HTR-8/SVneo (cell line): ENCODE measurements at places on chromosomes 2 and 18.
A peak's percentile ranks its signal among the peaks of the same experiment; 100 is the strongest.

- DNase-seq = no peak
Observed at GRCh38 chr2:126797622-126798275, 100.9 kb upstream of the TEX51 start.

DNA sequence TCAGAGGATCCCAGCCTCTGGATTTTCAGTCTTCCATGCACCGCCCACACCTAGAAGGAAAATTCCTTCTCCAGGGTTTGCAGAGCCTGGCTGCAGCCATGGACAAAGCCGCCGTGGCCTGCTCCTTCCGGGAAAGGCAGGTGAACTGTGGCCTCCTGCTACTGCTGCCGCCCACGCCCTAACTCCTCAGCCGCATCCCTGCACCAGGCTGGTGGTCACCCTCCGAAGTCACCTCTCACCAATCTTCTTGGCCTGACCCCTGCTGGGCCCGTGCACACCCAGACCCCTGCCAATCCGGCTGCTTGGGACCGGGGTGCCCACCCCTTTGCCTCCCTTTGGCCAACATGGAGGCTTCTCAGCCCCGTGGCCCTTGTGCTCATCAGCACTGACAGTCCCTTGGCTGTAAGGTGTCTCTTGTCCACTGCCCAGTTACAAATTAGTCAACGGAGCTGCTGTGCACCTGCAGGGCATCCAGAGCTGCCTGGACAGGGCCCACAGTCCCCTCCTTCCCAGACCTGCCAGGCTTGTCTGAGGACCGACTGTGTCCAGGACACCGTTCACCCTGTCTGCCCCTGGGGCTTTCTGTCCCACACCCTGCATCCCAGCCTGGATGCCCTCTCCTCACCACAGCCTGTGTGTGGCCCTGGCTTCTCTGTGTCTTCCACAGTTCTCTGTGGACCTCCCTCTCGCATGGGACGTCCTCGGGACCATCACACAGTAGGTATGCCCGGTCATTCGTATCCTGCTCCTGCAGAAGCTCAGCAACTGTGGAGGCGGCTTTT lies 130.1 kb upstream of the TPO start:
- DNase-seq = no peak

GRCh38 chr2:8447610-8448221 lies 234.1 kb upstream of the ID2 start:
- peak; percentile 31 for DNase-seq

DNA sequence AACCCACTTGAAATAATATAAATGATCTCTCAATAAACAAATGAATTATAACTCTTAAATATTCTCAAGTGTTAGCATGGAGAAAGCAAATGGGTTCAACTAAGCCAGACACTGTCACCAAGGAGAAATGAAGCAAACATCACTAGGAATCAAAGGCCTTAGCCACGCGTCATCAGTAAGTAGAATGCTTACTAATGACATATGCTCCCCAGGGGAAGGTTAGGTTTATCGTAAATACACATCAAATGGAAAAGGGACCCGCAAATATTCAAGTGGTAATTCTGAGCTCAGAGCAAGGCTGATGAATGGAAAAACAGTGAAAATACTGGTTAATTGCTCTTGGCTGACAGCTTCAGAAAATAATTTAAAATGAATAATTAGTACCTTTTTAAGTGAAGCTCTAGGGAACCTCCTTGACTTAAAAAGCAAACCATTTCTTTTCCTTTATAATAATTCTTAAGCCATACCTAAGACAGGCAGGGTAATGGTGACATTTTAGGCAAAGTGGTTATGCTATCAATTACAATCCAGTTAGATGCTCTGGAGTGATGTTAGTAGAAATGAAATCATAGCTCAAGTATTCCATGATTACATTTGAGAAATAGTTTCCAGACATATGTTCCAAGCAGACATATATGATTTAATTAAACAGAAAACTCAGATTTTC lies 101.5 kb downstream of the ALPK2 start:
- DNase-seq = no peak

DNA sequence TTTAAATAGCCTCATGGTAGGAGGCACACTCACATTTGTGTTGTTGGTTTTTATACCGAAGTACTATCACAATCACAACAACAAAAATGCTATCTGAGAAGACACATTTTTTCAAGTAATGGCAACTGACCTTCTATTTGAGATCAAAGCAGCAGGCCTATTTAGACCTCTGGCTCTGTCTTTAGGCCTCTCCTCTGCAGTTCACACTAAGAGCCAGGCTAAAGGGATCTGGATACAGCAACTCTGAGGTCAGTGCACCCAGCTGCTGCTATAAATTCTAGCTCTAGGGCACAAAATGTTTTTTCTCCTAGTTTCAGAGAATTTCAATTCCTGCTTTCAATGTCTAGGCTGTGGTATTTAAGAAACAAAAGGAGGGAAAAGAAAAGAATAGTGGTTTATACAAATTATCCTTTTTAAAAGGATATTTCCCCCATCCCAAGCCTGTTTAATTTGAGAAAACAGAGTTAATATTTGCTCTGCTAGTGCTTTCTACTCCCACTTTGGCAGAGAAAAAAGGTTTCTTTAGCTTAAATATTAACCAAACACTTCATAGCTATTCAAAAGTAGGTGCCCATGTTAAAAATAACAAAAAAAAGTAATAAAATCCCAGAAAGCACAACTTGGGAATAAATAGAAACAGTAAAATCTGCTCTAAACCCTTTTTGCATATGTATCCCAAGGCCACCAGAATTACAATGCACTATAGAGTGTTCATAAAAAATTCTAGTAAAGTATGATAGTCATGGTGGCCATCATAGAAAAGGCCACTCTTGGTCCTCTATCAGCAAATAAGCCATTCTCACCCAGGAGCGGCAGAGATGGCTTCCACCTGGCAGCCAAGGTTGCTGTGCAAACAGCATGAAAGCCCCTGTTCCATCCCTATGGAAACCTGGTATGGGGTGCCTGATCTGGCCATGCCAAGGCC lies 293.6 kb upstream of the SESTD1 start:
- no peak for DNase-seq

- DNase-seq = peak; percentile 38
Observed at GRCh38 chr2:39469807-39470206, 32.7 kb upstream of the MAP4K3 start.

- no peak for DNase-seq
Observed at GRCh38 chr18:36058674-36059073, 8.7 kb downstream of the RPRD1A start.

DNA sequence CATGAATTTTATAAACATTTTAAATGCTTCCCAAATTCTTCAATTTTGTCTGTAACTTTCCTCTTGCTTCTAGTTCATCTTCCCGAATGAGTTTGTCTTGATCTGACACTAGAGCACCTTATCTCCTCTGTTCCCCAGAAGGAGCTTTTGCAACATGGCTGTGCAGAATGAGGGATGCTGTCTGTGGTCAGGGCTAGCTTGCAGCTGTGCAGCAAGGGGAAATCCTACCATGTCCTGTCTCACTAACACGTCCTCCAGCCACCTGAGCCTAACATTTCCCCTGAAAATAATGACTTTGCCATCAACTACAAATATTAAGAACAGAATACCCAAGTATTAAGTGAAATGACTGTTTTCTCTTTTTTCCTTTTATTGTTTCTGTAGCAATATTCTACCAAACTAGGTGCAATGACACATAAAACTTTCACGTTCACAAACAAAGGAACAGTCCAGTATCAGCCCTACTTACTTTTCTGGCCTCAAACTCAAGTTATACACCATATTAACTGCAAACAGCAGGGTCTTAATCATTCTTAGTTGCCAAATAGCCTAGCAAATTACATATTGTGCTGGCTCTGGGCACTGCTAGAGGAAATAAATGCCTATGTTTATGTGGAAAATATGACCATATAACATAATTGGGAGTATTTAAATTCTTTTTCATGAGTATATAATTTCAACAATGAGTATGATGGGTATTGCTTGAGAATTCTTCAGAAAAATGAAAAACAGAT lies 423.3 kb downstream of the CMPK2 start:
- no peak for DNase-seq

DNA sequence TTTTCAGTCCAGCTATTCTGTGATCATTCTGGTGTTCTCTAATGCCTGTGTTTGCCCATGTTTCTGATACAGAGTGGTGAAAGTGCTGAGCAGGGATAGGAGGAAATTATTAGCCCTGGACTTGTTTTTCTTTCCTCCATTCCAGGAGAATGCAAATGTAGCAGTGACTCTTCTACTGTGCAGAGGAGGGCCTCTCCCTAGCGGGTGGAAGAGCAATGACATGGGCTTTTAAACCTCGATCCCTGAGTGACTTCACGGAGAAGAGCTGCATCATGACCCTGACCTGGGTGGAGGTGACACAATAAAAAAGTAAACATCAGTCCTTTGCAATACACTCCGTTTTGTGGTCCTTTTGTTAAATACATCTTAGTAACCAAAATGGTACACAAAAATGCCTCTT lies 68.0 kb upstream of the NETO1 start:
- no peak for DNase-seq

- DNase-seq = no peak
Observed at GRCh38 chr2:177519534-177520115, 127.1 kb downstream of the AGPS start.

GRCh38 chr18:48920408-48921038 lies 30.2 kb downstream of the SMAD7 start:
- DNase-seq = no peak

DNA sequence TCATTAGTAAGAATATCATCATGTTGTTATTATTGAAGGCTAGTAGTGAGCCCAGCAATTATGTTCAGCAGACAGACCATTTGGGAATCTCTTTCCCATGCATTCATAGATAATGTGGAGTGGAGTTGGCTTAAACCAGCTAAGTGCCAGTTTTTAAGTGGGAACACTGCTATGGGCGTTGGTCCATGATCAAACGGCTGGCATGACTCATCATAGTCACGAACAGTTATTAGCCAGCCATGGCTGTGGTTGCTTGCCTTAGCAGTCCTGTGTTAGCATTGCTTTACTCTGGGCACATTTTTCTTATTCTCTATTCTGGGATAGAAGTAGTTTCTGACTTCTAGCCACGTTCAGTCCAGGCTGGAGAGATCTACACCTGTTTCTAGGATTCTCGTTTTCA lies 17.7 kb downstream of the EIF4E2 start:
- no peak for DNase-seq

- no peak for DNase-seq
Observed at GRCh38 chr18:7576685-7577084, 9.6 kb downstream of the PTPRM start.

GRCh38 chr2:198968545-198968944 lies 489.2 kb downstream of the SATB2 start:
- no peak for DNase-seq

GRCh38 chr2:99648178-99648844 lies 158.5 kb upstream of the REV1 start:
- DNase-seq = no peak

- no peak for DNase-seq
Observed at GRCh38 chr2:98896416-98896815, 39.6 kb downstream of the CRACDL start.

- DNase-seq = no peak
Observed at GRCh38 chr2:237982039-237982725, 15.4 kb downstream of the UBE2F start.

DNA sequence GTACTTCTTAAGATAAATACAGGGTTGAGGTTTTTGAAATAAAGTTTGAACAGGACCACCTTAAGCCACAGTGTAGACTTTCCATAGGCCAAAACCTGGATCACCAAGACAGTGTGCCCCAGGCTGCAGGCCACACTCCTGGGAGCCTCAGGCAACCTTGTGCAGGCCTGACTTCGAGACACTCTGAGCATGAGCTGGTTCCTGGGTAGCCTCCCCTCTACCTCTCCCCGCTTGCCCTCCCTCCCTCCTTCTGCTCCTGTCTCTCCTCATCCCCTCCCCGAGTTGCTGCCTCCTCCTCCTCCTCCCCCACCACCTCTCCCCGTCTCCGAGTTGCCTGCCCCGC lies 10.6 kb upstream of the PROC start:
- DNase-seq = no peak

GRCh38 chr2:160409480-160409879 lies 84.1 kb downstream of the RBMS1 start:
- DNase-seq = no peak

DNA sequence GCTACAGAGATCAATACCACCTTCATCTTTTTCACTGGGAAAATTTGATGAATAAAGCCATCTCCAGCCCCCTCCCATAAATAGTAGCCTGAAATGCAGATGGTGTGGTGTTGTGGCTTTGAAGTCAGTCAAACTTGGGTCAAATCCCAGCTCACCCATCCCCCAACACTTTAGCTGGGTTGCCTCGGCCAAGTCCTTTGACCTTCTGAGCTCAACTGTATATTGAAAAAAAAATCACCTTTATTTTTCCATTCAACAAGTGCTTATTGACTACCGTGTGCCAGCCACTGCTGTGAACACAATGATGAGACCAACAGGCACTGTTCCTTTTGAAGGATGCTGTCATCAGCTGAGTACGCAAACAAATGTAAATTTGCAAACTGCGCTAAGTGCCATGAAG lies 35.1 kb upstream of the NTSR2 start:
- no peak for DNase-seq

- no peak for DNase-seq
Observed at GRCh38 chr2:235532307-235532706, 38.5 kb downstream of the AGAP1 start.

GRCh38 chr2:138333121-138333520 lies 168.4 kb upstream of the SPOPL start:
- no peak for DNase-seq

- DNase-seq = no peak
Observed at GRCh38 chr2:116452651-116453050, 1361.8 kb upstream of the DDX18 start.

DNA sequence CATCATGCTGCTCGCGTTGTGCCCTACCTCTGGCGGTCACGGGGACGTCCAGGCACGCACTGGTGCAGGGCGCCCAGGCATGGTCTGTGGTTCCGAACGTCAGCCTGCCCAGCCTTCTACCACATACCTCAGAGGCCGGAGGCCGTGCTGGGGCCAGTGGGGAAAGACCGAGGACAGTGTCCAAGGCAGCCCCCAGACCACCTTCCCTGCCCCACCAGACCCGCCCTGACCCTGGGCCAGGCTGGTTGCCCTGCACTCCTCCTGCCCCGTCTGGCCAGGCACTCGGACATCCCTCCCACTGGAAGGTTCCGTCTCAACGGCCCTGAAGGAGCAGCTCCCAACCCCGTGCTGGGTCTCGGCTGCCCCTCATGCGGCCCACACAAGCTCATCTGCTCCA lies 32.8 kb downstream of the SLC66A2 start:
- no peak for DNase-seq

GRCh38 chr2:234881413-234882241 lies 70.2 kb upstream of the SH3BP4 start:
- peak; percentile 98 for DNase-seq

GRCh38 chr2:236711440-236711839 lies 141.8 kb downstream of the ACKR3 start:
- no peak for DNase-seq

DNA sequence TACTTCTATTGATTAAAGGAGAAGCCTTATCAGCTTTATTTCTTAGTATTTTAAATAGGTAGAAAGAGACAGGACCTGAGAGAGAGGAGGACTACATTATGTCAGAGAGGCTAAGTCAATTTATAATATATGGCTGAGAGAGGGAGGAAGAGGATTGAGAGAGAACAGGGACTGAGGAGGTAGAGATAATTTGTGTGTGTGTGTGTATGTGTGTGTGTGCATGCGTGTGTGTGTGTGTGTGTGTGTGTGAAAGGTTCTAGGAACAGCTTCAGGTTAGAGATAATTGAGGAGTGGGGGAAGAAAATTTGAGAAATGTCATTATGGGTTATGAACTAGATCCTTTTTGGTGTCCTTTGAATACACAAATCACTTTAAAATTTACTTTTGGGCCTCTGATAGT lies 15.2 kb downstream of the DOK1 start:
- DNase-seq = no peak
